ENCODE measurements at places on chromosomes 1 and 21.

DNA sequence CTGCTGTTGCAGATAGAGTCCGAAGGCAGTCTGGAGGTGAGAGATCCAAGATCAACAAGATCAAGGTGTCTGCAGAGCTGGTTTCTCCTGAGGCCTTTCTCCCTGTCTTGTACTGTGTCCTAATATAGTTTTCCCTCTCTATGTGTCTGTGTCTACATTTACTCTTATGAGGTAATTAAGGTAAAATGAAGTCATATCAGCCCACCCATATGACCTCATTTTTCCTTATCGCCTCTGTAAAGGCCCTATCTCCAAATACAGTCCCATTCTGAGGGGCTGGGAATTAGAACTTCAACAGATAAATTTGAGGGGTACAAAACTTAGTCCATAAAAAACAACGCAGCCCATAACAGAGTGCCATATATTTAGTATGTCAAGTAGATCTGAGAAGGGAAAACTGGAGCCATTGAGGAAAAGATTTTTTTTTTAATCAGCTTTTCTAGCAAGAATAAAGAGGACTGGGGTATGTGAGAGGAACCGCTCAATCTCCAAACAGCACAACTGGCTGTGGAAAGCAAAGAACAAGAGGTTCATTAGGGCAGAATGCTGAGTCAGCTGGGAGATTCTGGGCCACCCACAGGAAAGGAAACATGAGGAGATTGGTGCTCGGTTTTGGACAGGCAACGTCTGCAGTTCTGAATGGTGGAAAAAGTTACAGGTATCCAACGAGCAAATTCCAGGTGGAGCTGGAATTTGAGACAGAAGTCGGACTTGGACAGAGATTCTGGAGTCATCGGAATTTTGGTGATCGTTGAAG, 65.7 kb downstream of the MAP3K21 start:
- no peak for DNase-seq

- DNase-seq, result peak; percentile 54
These were observed 40.1 kb downstream of the TMED5 start for GRCh38 chr1:93140106-93140505.

GRCh38 chr1:17874710-17875109, 119.6 kb downstream of the ACTL8 start:
- DNase-seq, result peak; percentile 73

DNA sequence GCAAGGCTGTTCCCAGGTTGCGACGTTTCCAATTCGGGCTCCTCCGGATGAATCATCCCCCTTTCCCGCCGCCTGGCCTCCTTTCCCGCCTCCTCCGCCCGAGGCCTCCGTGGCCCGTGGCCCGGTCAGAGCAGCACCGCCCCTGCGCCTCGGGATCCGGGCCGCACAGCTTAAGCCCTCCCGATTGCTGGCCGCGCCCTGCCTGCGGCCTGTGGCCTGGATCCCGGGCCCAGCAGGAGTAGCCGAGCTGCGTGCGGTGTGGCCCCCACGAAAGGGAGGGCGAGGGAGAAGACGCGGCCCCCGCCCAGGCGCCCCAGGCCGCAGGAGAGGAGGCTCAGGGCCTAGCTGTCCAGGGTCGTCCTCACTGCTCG, 1.0 kb downstream of the TMEM200B start:
- DNase-seq, result peak; percentile 87

DNA sequence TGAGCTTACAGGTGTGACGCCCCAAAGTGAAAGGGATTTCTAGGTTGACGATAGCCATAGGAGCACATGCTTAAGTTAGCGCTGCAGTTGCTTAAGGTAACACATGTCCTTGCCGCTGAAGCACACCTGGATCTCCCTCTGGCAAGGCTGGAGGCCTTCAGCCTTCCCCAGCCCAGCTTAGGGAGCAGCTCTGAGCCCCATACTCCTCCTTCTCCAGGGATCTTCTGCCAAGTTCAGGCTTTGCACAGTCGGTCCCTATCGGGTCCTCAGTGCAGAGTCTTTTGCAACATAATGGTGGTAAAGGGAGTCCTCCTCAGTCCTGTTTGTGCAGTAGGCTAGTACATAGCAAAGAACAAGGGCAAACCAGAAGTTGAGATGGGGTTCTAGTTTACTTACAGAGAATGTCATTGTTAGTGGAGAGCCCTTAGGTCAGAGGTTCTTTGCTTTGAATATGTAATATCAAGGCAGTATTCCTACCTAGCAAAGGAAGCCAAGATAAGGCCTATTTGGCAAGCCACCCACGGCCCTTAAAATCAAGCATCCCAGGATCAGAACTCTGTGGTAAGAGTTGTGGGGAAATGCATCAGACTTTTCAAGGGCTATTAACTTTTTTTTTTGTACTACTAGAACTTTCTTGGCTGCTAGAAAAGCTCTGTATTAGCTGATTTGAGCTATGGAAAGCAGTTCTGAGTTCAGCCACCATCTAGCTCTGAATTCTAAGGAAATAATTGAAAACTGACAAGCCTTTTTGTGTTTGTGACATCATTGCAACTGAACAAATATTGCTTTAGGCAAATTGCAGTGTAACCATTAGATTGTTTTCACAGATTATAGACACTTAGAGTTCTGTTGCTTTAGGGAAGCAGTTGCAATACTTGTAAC, 1.4 kb downstream of the EVA1C start:
- DNase-seq, result peak; percentile 55

DNA sequence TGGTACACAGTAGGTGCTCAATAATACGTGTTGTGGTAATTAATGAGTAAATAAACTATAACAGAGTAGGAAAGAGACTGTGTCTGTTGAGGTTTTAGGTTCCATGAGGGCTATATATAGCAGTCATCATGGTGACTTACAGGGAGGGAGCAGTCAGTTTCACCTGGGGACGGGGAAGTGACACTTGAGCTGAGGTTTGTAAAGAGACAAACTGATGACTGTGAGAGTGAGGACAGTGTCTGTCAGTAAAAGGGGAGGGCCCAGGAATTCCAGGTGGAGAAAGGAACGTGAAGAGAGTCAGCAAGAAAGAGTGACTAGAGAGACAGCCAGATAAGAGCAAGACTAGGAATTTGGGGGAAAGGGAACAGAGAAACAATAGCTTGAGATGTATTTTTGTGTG, 30.2 kb downstream of the ABCA4 start:
- DNase-seq, result no peak

- DNase-seq, result no peak
These were observed 30.6 kb downstream of the CDKN2C start for GRCh38 chr1:51000651-51001050.

- DNase-seq, result peak; percentile 94
These were observed 118.9 kb downstream of the ATF6 start for GRCh38 chr1:161885003-161885402.

- peak; percentile 9 for DNase-seq
These were observed 30.9 kb downstream of the WNT3A start for GRCh38 chr1:228037401-228038386.

- peak; percentile 78 for DNase-seq
These were observed 21.8 kb downstream of the ELK4 start for GRCh38 chr1:205610036-205610435.

- DNase-seq, result no peak
These were observed 64.1 kb downstream of the USP24 start for GRCh38 chr1:55150880-55151588.

DNA sequence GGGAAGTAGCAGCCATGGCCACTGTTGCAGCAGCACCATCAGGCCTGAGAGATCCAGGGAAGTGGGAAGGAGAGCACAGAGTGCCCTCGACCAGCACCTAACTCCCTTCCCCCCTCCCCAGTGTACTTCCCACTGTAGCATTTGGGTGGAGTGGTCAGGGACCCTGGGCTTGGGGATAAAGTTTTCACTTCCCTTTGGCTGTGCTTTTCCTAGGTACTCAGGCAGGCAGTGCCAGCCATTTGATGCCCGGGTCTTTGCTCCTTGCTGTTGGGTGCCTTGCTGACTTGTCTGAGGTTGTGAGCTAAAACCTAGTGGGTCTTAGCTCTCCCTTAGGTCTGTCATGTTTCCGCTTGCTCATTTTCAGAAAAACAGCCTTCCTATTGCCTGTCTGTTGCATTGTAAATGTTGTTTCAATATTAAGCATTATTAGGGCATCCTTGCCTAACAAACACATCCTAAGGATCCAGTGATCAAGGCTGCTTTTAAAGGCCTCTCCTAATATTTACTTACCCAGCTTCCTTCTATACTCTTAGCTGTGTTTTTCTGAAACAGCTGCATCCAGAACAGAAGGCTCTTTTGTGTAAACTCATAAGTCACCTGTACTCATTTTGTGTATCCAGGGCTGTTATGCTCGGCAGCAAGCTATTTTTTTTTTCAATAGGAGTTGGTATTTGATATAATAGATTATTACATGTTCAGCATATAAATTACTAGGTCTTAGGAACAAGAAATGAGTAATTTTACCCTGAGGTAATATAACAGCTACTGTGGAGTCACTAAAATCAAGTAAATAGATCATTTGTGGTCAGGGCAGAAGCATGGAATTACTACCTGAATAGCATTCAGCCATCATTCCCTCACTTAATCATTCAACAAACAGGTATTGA, 418.6 kb upstream of the PROX1 start:
- DNase-seq, result no peak

DNA sequence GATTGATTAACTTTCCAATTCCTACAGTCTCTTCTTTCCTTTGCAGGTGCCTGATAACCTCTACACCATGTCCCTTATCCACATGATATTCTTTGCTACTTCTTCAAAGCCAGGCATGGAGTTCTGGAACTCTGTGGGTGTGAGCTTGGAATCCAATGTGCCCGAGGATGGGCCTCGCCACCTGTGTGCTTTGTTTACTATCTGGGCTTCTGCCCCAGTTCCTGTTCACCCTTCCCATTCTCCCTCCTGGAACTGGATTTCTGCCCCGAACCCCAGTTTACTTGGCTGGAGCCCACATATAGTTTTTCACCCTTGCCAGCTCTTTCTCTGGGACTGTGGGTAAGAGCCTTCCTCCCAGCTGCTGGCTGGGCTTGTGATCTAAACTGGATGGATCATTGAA, 75.2 kb upstream of the AK4 start:
- DNase-seq, result no peak

DNA sequence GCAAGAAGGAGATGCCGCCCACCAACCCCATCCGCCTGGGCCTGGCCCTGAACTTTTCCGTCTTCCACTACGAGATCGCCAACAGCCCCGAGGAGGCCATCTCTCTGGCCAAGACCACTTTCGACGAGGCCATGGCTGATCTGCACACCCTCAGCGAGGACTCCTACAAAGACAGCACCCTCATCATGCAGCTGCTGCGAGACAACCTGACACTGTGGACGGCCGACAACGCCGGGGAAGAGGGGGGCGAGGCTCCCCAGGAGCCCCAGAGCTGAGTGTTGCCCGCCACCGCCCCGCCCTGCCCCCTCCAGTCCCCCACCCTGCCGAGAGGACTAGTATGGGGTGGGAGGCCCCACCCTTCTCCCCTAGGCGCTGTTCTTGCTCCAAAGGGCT, 732 bp downstream of the SFN start:
- no peak for DNase-seq

All from fibroblast of mammary gland (primary cell).